ENCODE measurements at places on chromosomes 3 and 15.

DNA sequence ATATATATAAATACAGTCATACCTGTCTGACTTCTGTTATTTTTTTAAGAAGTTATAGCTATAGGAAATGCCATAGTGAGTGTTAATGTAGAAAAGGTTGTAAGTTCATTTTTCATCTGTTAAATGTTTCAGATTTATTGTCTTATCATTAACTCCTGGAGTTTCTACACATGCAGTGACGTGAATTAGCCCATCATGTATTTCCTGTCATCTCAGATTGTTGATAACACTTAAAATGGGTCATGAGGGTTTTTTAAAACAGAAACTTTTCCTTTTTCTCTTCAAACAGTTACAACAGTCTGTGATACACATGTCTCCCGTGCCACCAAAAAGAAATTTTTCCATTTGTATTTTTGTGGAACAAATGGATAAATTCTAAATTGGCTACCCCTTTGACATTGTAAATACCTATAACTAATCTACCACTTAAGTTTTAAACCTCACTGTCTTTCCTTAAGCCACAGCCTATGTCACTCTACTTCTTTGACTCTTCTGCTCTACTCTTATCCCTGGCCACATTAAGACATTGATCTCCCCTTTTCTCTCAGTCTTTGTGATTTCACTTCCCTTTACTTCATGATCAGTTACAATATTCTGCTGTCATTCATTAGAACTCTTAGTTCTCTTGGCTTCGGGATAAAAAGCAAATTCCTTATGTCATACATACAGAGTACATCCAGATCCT, 89.1 kb downstream of the NEO1 start:
- no peak for DNase-seq

GRCh38 chr3:46756642-46757041, 39.0 kb upstream of the PRSS50 start:
- no peak for DNase-seq

DNA sequence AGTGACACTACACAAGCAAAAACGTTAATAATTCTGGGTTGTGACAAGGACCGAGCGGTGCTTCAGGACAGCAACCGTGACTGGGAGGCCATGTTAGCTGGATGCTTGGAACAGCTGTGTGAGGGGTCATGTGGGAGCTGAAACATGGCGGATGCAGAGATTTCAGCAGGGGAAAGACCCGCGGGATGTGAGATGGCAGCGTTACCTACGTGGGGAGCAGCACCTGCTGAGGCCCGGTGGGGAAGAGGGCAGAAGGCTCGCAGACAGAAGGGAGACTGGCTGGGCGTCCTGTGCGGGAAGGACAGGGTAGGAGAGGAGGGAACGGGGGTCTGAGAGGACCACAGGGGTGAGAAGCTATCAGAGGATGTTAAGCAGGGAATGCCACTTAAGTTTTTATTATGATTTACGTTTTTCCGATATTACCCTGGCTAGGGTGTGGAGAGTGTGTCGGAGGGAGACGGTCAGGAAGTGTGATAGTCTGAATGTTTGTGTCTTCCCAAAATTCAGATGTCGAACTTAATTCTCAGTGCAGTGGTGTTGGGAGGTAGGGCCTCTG, 228.8 kb upstream of the LYSMD4 start:
- DNase-seq = no peak

- DNase-seq = no peak
Observed at GRCh38 chr3:51998774-51999173, 3.1 kb upstream of the RPL29 start.
